ENCODE measurements at places on chromosomes 7 and 10.

DNA sequence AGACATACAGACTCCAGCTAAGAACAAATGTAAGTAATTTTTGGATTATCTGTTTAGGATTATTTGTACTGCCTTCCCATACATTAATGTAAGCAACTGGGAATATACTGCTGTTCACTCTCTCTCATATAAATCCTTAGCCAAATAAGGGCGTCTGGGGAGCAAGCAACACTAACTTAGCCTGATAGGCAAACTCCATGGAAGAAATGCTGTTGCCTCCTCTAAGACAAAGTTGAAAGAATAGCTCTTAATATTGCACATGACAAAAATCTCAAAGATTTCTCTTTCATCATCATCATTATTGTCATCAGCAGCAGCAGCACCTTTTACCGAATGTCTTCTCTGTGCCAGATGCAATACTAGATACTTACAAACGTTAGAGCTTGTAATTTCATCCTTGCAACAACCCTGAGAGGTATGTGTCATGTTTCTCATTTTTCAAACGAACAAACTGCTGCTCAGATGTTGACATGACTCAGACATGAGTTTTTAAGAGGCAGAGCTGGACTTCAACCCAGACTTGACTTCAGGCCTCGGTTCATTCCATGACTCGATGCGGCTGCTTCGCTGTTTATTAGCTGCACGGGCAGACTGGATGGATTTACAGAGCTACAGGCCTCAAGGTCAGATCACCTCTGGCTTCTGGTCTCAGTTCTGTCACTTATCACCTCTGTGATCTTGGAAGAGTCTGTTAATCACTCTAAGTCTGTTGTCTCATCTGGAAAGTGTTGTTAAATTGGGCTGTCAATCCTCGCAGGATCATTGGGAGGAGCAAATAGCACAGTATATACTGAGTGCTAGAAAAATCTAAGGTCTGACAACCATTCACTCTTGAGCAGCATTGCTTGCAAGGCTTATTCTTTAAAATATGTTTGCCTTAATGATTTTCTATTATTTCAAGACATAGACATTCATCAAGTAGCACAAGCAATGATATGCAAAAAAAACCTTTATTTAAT lies 126.3 kb upstream of the CELF2 start:
- DNase-seq: no peak

DNA sequence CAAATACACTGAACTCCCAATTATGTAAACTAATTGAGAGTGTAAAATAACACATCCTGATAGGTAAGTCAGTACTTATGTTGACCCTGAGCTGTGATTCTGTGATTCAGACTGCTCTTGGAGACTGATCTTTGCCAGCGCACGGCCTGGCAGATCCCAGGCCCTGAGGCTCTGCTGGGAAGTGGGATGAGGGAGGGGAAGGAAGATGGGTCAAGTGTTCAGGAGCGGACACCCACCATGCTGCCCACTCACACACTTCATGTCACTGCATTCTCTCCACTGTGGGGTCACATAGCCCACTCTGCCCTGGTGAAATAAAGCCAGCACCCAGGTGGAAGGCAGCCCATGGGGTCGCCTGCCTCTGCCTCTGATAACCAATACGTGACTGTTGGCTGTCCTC lies 226.2 kb downstream of the TNS3 start:
- no peak for DNase-seq

DNA sequence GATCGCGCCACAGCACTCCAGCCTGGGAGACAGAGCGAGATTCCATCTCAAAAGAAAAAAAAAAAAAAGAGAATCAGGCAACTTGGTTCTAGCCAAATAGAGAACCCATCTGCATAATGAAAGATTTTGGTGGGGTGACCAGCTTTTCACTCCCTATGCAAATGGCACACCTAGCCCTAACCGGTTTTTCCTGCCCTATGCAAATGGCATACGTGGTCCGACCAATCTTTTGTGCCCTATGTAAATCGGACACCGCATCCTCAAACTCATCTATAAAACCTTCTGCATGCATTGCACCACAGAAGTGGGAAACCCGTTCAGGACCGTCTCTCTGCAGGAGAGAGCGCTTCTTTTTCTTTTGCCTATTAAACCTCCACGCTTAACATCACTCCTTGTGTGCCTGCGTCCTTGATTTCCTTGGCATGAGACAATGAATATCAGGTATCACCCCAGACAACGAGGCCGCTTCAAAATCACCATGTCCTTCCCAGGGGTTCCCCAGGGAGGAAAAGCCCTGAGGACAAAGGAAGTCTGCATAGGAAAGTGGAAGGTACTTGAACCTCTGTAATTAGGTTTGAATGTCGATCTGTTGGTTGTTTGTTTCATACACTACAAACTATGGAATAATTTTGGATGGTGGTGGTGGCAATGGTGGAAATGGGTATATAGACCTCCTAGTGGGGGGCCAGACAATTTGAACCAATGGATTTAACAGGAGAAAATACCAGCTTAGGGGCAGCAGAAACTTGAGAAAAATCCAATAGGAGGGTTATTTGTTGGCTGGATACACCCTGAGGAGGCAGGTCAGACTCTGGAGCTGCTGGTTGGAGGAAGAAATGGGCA lies 396.2 kb downstream of the TYW1 start:
- no peak for DNase-seq

GRCh38 chr7:34787586-34787985 lies 129.6 kb downstream of the NPSR1 start:
- no peak for DNase-seq

DNA sequence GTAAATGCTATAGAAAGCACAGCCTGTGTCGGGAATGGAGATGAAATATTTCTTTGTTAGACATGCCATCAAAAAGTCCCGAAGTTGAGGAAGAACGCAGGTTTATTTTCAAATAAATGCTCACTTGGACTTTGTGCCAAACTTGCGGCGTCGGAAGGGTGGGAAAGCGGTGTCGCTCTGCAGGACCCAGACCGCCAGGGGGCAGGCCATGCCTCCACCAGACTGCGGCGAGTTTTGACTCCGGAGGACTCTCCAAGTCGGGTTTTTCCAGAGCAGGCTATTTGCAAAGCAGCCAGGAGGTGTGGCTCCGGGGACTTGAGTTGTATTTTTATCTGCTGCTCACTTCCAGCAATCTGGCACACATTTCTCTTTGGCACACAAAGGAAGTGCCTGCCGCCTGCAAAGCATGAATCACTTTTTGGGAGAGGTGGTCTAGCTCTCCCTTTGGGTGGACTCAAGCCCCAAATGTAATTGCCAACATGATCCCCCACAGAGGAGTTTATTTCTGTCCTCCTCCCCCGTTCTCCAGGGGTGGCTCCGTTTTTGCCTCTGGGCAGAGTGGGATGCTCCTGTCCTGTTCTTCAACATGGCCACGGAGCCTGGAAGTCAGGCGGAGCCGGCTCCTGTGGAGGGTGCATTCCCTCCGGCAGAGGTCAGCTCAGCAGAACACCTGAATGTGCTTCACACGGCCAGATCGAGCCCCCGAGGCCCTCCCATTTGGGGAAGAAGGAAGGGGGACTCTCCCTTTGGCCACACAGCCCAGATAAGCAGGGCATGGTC lies 82.3 kb upstream of the GPR26 start:
- peak; percentile 7 for DNase-seq

GRCh38 chr7:78562191-78562590 lies 763.6 kb downstream of the PHTF2 start:
- DNase-seq: no peak

DNA sequence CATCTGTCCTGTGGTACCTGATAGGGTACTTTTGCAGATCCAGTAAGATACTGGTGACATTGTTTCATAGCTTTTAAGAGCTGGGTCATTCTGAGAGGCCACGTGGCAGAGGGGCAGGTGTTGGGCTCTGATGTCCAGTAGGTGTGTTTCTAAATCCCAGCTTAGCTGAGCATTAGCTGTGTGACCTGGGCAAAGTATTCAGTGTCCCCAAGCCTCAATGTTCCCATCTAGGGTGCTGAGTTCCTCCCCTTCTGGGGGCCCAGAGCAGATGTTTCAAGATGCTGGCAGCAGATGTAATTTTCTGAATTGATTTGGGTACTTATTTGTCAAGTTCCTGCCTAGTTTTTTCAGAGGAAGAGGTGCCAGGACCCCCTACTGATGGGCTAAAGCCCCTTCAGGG lies 52.9 kb downstream of the NEURL1 start:
- DNase-seq: no peak

GRCh38 chr10:132063432-132063831 lies 2.3 kb upstream of the JAKMIP3 start:
- no peak for DNase-seq

DNA sequence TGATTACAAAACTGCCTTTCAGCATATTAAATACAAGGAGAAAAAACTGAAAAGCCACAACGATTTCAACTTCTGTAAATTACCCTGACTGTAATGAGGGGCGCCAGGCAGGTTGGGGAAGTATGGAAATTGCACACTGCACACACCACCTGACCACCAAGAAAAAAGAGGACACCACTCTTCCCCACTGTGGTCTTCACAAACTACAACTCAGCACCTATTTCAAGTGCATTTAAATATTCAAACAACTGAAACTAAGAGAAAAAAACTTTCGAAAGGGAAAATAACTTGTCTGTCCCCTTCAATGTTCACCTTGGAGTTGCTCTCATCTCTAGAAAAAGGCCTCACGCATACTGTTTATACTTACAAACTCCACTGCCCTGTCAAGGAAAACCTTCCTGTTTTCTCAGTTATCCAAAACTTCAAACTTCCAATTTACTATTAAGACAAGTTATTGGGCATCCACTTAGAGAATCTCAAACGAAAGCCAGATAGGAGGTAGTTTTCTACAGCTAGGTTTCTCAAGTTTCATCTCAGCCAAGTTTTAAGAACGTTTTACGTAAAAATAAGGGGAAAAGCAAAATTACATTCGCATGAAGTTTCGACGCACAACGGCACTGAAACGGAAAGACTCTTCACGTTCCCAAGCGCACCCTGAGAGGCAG lies 1.4 kb downstream of the LARP4B start:
- no peak for DNase-seq

DNA sequence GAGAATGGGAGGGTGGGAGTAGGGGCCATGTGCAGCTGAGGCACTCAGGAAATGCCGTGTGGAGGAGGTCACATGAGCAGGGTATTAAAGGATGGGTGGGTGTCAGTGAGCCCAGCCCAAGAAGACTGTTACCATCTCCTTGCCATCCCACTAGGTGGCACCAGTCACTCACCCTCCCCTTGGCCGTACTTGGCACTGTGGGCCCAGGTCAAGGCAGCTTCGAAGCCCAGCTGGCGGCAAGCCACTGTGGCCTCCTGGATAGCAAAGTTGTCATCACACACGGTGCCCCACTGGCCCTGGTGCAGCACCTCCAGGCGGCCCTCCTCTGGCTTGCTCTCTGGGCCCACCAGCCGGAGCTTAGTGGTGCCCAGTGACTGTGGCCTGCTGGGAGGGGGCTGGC lies 5.4 kb downstream of the LOXL4 start:
- DNase-seq: no peak

Measured in stimulated activated CD4-positive, alpha-beta T cell treated with anti-CD3 and anti-CD28 coated beads, TNF-alpha, amount 100 ng/mL, for 1 hour (primary cell).